ENCODE measurements at places on chromosomes 1 and 21.

GRCh38 chr1:153203130-153203529, at the start of gene LELP1:
Gene LELP1, plus strand, starts transcription at chr1:153203430. Its CDS starts 1,278 bp downstream, at chr1:153204708.
- no peak for DNase-seq

DNA sequence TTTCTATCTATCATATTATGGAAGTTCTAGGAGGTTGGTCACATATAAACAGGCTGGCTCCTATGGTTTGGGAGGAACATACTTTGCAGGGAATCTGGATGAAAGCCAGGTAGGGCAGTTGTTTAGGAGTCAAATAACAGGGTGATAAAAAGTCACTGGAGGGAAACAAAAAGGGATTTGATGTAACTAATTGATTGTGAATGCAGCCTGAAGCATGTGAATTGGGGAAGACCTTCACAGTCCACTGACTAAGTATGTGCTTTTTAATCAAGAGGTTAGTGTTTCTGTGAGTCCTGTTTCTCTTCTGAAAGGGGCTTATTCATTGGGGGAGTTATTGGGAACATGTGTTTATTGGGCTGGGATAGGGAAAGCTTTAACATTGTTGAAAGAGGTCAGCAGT, 41.3 kb downstream of the HMCN1 start:
- no peak for DNase-seq

DNA sequence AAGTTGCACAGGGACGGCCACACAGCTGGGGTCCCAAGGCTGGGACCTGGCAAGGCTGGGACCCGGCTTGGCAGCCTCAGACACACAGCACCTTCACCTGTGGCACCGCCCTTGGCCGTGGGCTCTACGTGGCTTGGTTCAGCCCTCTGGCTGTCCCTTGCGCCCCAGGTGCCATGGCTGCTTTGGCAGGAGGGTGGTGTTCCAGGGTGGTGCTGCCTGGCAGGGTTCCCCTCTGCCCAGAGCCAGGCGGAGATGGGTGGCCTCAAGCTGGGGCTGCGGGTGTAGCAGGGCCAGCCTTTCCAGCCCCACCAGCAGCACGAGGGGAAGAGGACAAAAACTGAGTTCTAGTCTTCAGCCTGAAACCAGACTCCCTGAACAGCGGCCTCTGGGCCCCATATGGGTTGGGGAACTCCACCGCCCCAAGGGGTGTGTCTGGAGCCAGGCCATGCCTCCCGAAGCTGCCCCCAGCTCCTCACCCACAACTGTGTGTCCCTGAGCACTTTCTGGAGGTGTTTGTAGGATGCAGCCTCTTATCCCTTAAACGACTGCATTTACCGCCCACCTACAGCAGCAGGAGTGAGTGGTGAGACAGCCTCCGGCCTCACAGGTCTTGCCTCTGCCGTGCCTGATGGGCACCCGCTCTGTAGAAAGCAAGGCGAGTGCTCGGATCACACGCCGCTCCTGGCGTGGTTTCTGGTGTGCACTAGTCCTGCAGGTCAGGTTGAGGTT, 92.3 kb downstream of the PDE9A start:
- no peak for DNase-seq

GRCh38 chr1:245168086-245168485, 13.3 kb downstream of the KIF26B start:
- DNase-seq = no peak

- DNase-seq = no peak
Observed at GRCh38 chr1:161174911-161175310, 2.4 kb downstream of the B4GALT3 start.

DNA sequence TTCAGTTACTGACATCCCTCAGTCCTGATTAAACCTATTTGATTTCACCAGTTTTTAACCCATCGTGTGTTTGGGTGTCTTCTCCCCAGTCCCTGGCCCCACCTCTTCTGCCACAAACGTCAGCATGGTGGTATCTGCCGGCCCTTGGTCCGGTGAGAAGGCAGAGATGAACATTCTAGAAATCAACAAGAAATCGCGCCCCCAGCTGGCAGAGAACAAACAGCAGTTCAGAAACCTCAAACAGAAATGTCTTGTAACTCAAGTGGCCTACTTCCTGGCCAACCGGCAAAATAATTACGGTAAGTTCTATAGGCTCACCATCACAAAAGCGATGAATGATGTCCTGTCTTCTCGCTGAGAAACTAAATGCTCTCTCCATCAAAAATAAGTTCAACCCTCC, 28.7 kb downstream of the NBPF3 start:
- no peak for DNase-seq

DNA sequence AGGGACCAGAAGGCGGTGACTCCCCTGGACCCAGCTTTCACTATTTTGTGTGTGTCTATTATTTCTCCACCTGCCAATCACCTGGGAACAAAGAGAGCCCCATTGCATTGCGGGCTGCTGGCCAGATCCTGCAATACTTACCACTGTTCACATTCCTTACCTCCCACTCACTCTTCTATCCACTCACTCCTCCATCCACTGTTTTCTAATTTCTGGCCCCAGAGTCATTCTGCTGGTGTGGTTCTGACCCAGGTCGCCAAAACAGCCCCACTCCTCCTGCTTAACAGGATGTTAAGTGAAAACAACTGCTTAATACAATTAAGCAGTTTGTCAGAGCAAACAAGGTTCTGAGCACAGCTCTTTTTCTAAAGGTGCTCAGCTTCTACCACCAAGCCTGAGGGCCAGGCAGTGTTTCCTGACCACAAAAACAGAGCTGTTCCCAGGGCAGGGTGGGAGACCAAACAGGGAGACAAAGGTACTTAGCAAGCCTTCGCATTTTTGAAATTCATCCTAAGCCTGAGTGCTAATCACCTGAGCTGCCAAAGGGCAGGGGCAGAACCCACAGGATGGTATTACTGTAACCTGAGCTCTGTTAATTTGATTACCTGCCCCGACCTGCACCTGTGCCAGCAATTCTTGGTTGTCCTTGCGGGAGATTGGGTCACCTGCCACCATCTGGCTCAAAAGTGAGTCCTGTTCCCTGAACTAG, 38.5 kb upstream of the EFCAB14 start:
- no peak for DNase-seq

GRCh38 chr1:22918644-22919043, 54.0 kb downstream of the LACTBL1 start:
- no peak for DNase-seq

DNA sequence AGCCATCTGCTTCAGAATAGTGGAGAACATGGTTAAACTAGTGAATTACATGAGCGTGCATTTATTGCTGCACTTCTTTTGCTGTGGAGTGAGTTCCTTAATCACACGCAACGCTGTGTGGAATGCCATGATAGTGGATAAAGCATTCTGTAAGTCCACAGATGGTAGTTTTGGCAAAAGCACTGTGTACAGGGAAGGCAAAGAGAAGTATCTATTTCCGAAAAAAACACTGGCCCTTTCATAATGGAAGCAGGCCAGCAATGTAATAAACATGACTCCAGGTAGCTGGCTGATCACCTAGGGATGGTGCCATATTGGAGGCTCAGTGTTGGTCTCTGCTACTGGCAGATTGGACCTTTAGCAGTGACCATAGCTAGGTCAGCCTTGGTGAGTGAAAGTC, 67.6 kb downstream of the FH start:
- no peak for DNase-seq

- no peak for DNase-seq
Observed at GRCh38 chr21:38840456-38841300, 34.9 kb downstream of the ETS2 start.

DNA sequence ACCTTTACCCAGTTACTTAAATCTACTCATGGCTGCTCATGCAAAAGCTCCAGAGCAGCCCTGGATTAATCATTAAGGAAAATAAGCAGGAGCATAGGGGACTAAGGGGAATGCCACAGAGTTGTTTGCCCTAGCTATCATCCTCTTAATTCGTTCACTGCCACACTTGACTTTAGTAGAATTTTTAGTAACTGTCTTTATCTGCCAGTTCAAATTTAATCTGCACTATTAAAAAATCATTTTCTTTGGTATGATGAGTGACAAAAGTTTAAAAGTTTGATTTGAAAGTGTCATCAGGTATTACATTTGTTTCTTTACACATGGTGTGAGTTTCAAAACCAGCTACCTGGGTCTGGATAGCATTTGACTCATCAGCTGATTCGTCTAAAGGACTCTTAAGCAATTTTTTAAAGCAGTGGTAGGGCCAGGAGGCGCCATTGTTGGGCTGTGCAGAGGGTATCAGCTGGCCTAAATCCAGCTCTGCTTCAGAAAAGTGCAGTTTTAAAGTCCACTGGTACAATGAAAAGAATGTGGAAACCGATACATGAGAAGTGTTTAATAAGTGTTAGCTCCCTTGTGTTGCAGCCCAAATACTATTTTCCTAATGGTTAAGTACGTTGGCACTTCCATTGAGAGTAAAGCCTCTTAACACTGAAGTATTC, 69.9 kb upstream of the DR1 start:
- no peak for DNase-seq

DNA sequence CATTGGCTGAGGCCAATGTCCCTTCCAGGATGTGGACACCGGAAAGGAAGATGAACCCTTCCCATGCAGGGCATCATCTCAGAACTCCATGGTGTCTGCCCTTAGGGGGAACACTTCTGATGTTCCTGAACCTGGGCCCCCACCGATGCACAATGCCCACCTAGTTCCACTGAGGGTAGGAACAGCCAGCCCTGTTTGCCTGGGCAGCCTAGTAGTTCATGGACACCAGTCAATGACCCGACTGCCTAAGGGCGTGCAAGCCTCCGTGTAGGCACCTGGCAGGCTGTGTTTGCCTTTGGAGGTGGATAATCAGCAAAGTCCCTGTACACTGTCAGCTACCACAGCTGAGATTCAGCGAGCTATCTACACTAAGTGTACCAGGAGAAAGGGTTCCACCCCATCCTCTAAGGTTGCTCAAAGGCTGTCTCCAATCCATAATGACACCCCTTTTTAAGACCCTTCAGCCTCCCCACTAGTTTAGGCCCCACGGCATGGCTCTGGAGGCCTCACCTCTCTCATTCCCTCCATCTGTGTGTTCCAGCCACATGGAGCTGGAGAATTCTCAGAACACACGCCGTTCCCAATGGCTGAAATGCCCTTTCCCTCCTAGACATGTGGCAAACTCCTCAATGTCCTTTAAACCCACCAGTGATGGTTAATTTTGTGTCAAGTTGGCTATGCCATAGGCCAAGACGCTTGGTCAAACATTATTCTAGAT, 124.8 kb upstream of the EDN2 start:
- DNase-seq = no peak
